HCT116 (cell line): ENCODE measurements at places on chromosomes 7 and 10. TPM values are rescaled to one million over a fixed set of nuclear protein-coding genes. Genes with fewer than 3 reads are reported as not detected.

Gene PLCE1
- 2.5 TPM for total RNA-seq

DNA sequence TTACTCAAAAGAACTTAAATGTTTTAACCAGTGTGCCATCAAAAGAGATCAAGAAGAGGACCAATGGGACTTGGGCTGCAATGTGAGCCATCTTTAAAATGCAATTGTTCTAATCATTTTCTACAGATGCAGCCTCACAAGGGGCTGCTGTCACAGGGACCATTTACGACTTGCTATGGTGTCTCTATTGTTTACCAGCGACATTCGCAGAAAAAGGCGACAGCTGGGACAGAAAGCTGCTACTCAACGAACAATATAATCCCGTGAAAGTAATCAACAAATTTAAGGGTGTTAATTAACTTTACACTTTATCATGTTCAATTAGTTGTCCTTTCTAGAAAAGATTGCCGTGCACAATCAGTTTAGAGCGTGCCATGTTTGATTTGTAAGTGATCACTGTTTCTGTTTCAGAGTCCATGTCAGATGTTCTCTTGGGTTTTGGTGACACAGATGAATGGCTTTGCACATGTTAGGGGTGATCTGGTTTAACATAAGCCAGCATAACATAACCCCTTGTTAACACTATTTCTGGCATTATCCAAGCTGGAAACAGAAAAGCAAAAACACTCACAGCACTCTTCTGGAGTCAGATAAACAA lies 110.8 kb downstream of the HIBADH start:
- no peak overlapping the region for H3K4me3 ChIP-seq
- H3K36me3 ChIP-seq = no peaks in the 10 kb centered on the region
- H3K27ac ChIP-seq = no peak overlapping the region
- no peak for DNase-seq
- H3K4me1 ChIP-seq = no peaks in the 10 kb centered on the region
- no peaks in the 10 kb centered on the region for H3K27me3 ChIP-seq

Gene CHAT
- not detected for total RNA-seq

GRCh38 chr7:127887631-127888030 lies 143.6 kb downstream of the LRRC4 start:
- no peak overlapping the region for H3K4me3 ChIP-seq
- no peaks in the 10 kb centered on the region for H3K4me1 ChIP-seq
- H3K27me3 ChIP-seq = no peaks in the 10 kb centered on the region
- H3K27ac ChIP-seq = no peak overlapping the region

- H3K4me3 ChIP-seq = no peak overlapping the region
- H3K27ac ChIP-seq = no peak overlapping the region
- no peak for DNase-seq
- no peaks in the 10 kb centered on the region for H3K4me1 ChIP-seq
- 0 out of 2 replicates have a peak, but pooled peaks cover under 1% of the 10 kb centered on the region for H3K27me3 ChIP-seq
Measured at GRCh38 chr10:1175956-1176565, 119.9 kb downstream of the WDR37 start.

Gene NUPR2
- total RNA-seq = not detected

Gene TDRD1
- not detected for total RNA-seq

DNA sequence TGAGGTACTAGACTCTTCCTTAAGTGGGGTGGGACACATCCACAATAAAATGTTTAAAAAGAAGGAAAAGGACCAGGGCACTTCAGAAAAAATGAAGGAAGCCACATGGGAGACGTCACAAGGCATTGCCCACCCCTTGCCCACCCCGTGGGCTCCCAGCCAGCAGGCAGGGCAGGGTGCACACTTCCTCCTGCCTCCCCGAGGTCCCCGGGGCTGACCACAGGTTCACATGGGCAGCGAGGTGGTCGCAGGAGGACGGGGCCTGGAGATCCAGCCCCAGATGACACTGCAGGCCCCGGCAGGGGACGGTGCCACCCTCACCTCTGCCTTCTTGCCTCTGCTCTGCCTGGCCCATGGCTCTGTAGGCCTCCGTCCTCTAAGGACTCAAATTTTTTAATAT lies 45.6 kb downstream of the PWWP2B start:
- no peak overlapping the region for H3K27ac ChIP-seq
- no peaks in the 10 kb centered on the region for H3K27me3 ChIP-seq
- no peaks in the 10 kb centered on the region for H3K36me3 ChIP-seq
- peaks cover 26% of the 10 kb centered on the region for H3K4me1 ChIP-seq
- H3K4me3 ChIP-seq = no peak overlapping the region

Gene GCK
- 0.34 TPM for total RNA-seq
